Omental fat pad (tissue), 4 donors: ENCODE measurements at places on chromosomes 2 and 18.

- no peak for DNase-seq
Observed at GRCh38 chr2:224837066-224837465, 120.9 kb upstream of the CCDC195 start.

- no peak for DNase-seq
Observed at GRCh38 chr18:70249118-70249517, 39.7 kb upstream of the SOCS6 start.

GRCh38 chr2:215577356-215577755 is 141.5 kb upstream of the FN1 start:
- DNase-seq = no peak

DNA sequence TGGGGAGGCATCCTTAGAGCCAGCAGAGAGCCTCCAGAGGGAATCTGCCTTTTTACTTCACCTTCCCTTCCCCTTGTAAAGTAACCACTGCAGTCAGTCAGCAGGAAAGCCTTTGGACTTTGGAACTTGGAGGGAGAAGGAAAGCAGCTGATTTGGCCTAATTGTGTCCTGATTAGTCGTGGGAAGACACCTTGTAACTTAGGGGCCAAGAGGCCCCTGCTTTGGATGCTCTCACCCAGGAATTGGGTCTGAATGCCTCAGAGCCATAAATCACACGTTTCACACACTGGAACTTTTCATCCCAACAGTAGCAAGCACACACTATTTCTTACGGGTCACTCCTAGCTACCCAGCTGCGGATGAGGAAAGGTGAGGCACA is 81.0 kb upstream of the PPM1B start:
- no peak for DNase-seq

DNA sequence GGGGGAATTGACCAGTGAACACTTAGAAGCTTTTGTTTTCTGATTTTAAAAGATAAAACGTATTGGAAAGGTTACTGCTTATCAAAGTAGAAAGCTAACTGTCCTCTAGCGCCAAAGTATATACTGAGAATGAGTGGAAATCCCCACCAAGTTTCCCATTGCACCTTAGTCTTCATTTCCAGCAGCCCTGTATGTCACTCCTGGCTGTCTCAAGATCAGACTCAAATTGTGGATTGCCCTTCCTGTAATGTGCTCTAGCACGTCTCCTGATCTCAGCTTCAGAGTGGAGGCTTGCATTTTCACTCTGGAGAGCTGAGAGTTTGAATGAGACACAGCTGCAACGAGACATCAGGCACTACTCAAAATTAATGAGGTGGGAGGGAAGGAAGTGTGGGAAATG is 26.6 kb downstream of the MFF start:
- DNase-seq = no peak
